ENCODE measurements at places on chromosomes 1 and 21.

DNA sequence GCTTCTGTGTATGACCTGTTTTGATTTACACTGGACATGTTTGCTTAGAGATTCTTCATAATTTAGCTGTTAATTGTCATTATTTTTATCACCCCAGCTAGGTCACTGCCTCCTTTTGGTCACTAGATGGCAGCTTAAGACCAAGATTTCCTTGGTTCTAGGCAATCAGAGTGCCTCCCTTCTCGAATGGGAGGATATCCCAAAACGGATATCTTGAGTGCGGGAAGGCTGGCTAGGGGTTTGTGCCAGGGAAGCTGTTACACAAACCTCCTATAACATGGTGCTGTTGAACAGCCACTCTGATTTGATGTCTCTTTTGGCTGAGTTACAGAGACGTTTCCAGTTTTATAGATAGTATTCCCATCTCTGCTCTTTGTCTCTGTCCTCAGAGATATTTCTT is 283.5 kb downstream of the S1PR1 start:
- peak; percentile 5 for DNase-seq

GRCh38 chr1:85407746-85408377 is 57.1 kb downstream of the DDAH1 start:
- DNase-seq: no peak

DNA sequence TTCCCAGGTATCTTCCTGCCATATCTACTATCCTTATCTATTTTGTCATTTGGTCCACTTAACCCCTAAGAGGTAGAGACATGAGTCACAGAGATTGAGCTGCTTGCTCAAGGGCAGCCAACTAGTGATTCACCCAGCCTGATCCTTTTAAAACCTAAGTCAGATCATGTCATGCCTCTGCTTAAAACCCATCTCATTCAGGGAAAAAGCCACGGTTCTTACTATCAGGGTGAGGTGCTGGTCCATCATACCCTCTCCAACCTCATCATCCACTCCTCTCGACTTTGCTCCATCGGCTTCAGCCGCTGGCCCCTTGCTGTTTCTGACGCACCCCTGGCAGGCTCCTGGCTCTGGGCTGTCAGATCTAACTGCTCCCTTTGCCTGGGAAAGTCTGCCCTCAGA is 14.4 kb upstream of the PPP1R15B start:
- DNase-seq: peak; percentile 46

DNA sequence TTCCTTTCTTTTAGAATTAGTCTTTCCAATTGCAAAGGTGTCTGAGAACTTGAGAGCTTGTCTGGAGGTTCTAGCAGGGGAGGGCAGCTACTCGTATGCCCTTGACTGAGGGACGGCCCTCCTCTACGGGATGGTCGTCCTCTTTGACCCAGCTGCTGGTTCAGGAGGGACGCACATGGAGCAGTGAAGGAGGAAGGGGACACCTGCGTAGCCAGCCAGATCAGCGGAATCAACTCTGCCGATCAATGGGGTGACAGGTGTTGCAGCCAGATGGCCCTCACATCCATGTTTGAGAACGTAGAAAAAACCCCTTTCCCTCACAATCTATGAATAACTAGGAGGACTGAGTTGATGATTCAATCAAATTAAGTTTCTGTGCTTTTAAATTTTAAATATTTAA is 15.7 kb upstream of the A3GALT2 start:
- DNase-seq: no peak

- DNase-seq: no peak
Measured at GRCh38 chr1:56901716-56902115, 47.1 kb downstream of the C8A start.

DNA sequence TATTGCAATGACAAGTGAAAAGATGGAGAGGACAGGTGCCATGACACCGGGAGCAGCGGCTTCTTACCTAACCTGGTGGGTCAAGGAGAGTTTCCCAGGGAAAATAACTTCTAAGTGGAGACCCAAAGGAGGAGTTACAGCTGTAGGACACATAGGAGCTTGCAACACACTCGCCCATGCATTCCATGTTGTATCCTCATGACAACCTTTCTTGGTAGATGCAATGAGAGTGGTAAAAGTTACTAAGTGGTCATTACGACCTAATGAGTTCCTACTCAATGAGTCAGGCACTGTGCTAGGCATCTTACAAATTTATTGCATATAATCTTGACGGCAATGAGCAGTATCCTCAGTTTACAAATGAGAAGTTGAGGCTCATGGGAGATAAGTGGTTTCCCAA is 119.5 kb upstream of the HOOK1 start:
- no peak for DNase-seq

- DNase-seq: no peak
Measured at GRCh38 chr1:41341365-41341683, 19.9 kb upstream of the FOXO6 start.

- DNase-seq: no peak
Measured at GRCh38 chr21:26840912-26841311, 4.3 kb downstream of the ADAMTS1 start.
